OCI-M1 (cell line): ENCODE measurements at places on chromosomes 3 and 15.
A peak's percentile ranks its signal among the peaks of the same experiment; 100 is the strongest.

DNA sequence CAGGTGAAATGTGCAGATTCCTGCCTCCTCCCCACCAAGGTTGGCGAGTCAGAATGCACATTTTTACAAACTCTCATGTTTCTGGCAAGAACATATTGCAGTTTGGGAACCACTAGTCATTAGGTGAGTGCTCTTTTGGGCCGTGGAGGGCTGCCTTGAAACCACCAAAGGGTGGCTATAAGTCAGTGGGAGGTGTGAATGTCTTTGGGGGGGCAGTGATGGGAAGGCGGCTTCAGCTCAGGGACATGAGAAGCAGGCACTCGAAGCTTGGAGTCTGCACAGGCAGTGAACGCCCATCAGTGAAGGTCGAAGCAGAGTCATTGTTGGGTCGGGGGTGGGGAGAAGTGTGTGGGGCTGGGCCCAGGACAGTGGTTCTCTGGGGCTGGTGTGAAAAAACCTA lies 1.1 kb downstream of the NOX5 start:
- DNase-seq = no peak

- DNase-seq = no peak
Observed at GRCh38 chr3:169815590-169816150, 3.0 kb upstream of the LRRC34 start.

GRCh38 chr15:78638658-78639314 lies 2.2 kb downstream of the CHRNB4 start:
- peak; percentile 76 for DNase-seq

GRCh38 chr15:38524156-38524555 lies 40.5 kb downstream of the RASGRP1 start:
- DNase-seq = no peak

DNA sequence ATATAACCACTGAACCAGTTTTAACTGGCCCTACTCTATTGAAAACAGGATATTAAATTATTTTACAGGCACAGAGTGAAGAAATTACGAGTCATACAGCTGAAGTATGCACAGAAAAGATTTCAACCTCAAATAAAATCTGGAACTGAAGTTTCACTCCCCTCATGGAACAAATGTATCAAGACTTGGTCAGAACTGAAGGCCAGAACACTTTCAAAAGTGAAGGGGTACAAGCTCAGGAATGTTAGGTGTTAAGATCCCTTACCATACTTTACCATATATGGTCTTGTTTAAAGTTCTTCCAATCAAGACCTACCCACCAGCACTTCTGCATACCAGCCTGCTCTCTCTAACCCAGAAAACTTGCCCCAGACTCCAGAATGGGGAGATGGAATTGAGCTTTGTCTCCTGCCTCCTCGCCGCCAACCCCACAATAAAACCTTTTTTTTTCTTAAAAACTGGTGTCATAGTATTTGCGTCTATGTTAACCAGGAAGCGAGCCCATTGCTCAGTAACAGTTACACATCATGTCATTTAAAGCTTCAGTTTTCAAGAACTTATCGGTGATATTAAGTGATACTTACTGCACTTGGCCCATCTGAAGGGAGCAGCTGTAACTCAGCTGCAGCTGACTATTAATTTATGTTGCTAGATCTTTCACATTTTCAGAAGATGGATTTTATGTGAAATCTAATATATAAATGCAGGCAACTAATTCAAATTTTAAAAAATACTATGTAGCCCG lies 59.9 kb downstream of the OXSM start:
- no peak for DNase-seq

- no peak for DNase-seq
Observed at GRCh38 chr3:188006726-188007393, 147.1 kb upstream of the LPP start.

GRCh38 chr3:25037049-25037547 lies 391.0 kb upstream of the RARB start:
- DNase-seq = no peak

DNA sequence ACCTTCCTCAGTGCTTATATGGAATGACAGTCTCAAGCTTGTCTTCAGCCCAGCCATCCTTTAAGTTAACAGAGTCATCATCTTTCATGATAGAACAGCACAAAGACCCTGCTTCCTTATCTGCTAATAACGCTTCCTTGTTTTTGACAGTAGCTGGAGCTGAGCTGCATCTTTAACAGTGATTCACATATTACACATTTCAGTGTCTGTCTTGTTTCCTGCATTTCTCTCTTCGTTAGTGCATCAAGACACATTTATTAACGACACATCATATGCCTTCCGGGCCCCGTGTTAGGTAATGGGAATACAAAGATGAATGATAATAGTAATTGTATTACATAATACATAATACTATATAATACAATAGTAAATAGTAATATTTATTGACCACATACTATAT lies 30.2 kb upstream of the GREM1 start:
- no peak for DNase-seq

GRCh38 chr15:41259546-41260189 lies 28.6 kb downstream of the CHP1 start:
- DNase-seq = no peak

GRCh38 chr3:141127344-141128125 lies 76.4 kb downstream of the SPSB4 start:
- DNase-seq = no peak
